ENCODE measurements at places on chromosomes 4 and X. TPM values are rescaled to one million over a fixed set of nuclear protein-coding genes. Genes with fewer than 3 reads are reported as not detected.

The TBC1D8B gene
- 3.4 TPM for polyA plus RNA-seq

The TENM3 gene
- polyA plus RNA-seq = 0.99 TPM

The TEX13D gene
- 0.02 TPM for polyA plus RNA-seq

DNA sequence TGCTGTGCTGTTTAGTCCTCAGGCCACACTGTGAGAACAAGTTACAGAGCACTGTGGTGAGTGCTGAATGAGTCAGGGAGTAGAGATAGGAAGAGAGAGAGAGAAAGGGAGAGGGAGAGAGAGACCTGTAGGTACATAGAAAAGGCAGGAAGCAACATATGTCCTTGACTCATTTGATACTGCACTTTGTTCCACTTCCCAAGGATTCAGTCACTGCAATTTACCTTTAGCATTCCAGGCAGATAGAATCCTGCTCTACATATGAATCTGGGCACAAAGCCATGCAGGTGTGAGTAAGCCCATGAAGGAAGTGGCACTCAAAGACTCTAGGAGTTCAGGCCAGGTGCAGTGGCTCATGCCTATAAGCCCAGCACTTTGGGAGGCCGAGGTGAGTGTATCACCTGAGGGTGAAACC is 1.0 kb upstream of the DAPP1 start:
- no peak overlapping the region for H3K27ac ChIP-seq
- H3K36me3 ChIP-seq = no peaks in the 10 kb centered on the region
- no peak overlapping the region for H3K4me3 ChIP-seq
- H3K4me1 ChIP-seq = peaks cover 6% of the 10 kb centered on the region
- DNase-seq = peak; percentile 74
- H3K27me3 ChIP-seq = no peaks in the 10 kb centered on the region

Measured in pancreas (tissue), 10 donors.